Thyroid gland (tissue), 4 donors: ENCODE measurements at places on chromosomes 16 and 17.

- peak; percentile 95 for DNase-seq
These were observed 31.0 kb downstream of the HASPIN start for GRCh38 chr17:3754458-3755334.

- DNase-seq, result no peak
These were observed 31.2 kb downstream of the NFATC3 start for GRCh38 chr16:68116256-68116867.

DNA sequence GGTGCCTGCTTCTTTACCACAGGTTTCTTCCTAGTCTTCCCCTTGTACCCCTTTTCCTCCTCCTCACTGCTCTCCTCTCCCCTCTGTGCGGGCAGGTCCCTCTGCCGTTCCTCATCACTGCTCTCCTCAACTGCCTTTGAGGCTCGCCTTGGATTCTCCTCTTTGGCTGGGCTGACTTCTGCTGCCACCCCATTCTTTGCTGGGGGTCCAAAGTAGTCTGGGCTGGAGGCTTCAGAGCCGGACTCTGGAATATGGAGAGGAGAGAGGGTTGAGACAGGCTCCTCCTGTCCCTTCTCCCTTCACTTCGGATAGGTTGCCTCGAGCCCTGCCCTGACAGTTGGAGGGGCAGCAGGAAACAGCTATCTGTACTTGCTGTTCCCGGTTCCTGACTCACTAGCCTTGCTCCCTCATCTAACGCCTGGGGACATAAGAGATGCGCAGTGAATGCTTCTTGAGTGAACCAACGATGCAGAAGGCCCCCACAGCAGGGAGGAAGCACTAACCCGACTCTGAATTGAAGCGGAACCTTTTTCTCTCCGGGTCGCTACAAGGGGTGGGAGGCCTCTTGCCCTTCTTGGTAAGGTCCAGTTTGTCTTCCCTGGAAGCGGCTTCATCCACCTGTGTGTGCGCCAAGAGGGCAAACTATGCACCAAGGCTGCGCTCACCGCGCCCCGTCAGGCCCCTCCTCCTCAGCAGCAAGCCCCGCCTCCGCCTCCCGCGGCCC, 655 bp downstream of the HIRIP3 start:
- DNase-seq, result no peak

DNA sequence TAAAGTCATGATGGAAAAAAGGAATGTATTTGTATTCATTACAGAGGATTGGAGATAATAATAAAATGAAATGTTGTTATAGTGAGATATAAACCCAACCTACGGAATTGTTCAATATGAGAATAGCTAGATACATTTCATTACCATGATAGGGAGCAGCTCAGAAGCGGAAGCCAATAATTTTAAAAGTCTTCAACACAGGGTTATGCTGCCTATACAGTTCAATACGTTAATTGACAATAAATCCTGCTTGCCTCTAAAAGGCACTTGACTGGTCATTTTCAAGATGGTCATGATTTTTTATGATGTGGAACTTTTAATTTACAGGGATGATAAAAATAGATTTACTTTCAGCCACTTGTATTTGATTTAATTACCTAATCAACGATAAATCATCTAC, 506.8 kb downstream of the TMEM114 start:
- no peak for DNase-seq

DNA sequence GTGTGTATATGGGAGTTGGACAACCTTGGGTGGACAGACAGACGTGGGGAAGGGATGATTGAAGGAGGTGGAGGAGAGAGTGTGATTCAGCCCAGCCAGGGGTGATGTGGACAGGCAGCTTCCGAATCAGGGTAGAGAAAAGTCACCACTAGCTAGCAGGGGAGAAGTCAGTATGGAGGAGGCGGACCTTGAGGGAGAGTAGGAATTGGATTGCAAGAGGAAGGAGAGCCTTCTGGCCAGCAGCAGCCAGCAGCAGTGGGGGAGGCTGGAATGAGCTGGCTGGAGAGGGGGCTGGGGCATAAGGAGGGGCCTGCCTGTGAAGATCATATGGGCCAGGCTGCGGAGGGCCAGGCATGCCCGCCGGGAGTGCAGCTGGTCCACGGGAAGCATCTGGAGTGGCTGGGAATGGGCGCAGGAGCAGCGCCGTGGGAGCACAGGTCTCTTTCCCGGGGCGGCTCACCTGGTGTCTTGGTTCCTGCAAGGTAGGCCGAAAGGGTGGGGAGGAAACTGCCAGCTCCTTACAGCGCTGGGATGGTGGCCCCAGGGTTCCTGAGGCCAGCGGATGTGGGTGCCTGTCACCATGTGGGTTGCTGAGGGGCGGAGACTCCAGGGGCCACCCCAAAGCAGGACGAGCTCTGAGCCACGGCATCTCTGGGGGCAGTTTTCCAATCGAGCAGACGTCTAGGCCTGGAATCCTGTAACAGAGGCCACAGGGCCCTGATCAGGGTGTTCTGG, 235.3 kb downstream of the SEC14L1 start:
- no peak for DNase-seq

DNA sequence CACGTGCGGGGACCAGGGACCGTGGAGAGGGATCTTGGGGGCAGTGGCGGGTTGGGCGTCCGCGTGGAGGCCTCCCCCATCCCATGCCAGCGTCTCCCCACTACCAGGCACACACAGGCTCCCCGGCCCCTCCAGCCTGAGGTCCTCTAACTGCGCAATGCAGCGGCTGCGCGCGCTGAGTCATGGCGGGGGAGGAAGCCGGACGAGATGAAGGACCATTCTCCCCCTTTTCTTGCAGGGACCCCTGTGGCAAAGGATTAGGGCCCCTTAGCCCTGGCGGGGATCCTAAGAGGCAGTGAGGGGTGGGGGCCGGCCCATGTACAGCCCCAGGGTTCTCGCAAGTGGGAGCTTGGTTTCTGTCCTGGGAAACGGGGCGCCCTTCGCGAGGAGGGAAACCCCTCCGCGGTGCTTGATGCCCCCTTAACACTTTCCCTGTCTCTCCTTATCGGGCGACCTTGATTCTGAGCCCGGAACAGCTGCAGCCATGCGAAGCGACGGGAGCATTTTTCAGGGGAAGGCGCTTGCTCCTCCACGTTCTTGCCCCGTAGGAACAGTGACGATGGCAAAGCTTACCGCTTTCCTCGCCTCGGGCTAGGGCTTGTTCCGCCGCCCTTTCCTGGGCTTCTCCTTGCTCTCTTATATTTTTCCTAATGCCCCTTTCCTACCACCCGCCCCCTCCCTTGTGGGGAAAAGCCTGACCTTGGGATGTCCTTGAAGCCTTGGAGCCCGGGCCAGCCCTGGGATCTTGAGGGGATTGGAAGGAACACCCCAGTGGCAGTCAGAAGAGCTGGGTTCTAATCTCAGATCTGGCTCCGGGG, 592 bp downstream of the ALDOA start:
- DNase-seq, result no peak

GRCh38 chr17:78130437-78131101, at the start of gene TMC8:
TSS of gene TMC8 (plus strand) at chr17:78130771. CDS start at chr17:78131589, 818 bp downstream.
- no peak for DNase-seq

- no peak for DNase-seq
These were observed 11.0 kb downstream of the TUFM start for GRCh38 chr16:28834873-28835863.

- no peak for DNase-seq
These were observed 18.7 kb downstream of the TNS4 start for GRCh38 chr17:40482722-40483121.

GRCh38 chr16:495127-495748, 32.3 kb upstream of the CAPN15 start:
- peak; percentile 27 for DNase-seq

DNA sequence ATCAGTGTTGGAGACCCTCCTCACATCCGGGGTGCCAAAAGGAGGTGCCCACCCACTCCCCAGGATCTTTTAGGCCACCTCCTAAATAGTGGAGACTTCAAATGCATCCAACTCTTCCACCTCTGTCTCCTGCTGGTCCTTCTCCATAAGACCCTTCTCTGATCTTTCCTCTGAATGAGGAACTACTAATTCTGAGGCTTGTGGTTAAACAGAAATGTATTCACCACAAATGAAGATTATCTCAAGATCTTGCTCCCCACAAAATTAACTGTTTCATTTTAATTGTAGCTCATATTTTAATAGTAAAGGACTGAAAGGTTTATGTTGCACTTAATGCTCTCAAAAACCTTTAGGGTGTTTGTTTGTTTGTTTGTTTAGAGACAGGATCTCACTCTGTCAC, 34.1 kb downstream of the TLE7 start:
- DNase-seq, result no peak

DNA sequence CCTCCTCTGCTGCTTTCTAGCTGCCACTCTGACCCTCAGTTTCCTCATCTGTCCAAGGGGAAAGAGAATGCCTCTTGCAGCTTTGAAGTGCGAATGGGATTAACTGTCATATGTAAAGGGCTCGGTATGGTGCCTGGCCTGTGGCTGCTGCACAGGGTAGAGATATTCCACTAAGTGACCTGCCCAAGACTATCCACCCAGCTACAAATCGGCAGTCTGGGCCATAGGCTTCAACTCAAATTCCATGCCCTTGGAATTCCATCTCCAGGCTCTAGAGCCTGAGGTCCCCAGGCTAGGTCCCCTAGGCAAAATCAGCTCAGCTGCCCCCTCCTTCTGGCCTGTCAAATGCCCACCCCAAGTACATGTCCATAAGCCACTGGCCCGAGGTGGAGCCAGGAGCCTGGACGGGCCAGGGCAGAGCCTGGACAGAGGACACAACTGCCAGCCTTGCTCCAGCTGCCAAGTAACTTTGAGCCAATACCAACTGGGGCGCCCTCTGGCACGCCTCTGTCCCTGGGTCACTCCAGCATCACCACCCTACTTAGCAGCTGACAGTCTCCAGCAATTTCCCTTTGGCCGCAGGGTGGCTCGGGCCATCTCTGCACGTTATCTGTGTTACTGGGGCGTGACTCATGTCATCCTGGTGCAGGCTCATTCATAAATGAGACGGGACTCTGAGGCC, 57.2 kb downstream of the SDK2 start:
- DNase-seq, result no peak

DNA sequence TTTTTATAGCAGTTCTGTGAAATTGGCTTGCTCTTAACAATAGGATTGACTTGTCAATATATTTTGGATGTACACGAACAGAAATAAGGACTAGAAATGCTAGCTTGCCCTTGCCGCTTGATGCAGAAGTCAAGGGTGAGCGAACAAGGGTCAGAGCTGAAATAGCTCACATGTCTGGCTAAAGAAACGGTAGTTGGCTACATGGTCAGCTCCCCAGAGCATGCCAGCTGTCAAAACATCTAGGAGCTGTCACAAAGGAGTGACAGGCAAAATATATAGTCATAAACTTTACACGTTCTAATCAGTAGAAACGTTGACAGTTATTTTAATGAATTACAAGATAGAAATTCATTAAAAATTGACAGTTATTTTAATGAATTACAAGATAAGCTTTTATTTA, 2.9 kb upstream of the MEIOB start:
- DNase-seq, result no peak

- no peak for DNase-seq
These were observed 39.2 kb upstream of the TMC5 start for GRCh38 chr16:19378511-19378910.

DNA sequence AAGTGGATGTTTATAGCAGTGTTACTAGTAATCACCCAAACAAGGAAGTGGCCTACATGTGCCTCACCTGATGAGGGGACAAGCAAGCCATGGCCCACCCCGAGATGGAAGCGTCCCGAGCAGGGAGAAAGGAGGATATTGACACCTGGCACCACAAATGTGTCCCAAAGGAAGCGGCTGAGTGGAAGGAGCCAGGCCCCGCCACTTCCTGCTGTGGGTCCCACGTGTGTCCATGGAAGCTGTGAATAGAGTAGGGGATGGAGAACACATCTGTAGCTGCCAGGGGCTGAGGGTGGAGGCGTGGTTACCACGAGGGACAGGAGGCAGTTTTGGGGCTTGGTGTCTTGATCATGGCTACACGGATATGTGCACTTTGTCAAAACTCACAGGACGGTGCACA, 49.2 kb downstream of the KCNJ12 start:
- DNase-seq, result no peak

GRCh38 chr17:28334666-28335200, 539 bp downstream of the IFT20 start:
- DNase-seq, result no peak

GRCh38 chr16:51734220-51734619, 583.1 kb upstream of the SALL1 start:
- no peak for DNase-seq

- DNase-seq, result no peak
These were observed 57.2 kb upstream of the ZC3H18 start for GRCh38 chr16:88512728-88513696.

GRCh38 chr17:64161380-64162176, 31.6 kb upstream of the ERN1 start:
- no peak for DNase-seq

DNA sequence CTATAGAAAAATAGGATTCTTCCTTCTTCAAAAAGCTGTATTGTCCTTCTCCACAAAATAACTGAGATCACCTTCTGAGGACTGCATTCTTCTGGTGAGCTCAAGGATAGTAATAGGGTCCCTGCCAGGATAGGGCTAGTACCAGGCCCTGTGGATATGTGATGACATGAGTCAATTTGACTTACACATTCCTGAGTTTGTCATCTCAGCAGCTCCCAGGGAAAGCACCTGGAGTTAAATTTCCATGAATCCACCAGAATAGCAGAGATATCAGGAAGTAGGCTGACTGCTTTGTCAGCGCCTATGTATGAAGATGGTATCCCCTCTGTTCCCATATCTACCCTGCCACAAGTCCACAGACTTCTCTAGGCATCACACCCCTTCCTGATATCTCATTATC, 225.8 kb downstream of the PMP22 start:
- no peak for DNase-seq

GRCh38 chr16:20729141-20729540, 12.5 kb downstream of the THUMPD1 start:
- no peak for DNase-seq

DNA sequence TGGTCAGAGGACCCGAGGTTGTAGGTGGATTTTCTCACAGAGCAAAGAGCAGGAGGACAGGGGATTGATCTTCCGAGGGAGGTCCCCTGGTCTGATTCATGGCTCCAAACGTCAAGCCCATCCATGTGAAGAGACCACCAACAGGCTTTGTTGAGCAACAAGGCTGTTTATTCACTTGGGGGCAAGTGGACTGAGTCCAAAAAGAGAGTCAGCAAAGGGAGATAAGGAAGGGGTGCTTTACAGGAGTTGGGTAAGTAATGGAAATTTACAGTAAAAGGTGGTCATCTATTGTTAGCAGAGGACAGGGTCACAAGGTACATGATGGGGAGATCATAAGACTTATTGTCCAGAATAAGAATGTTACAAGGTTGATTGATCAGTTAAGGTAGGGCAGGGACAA, 2285.8 kb downstream of the TP53TG3F start:
- no peak for DNase-seq

- DNase-seq, result no peak
These were observed 31.2 kb downstream of the SREBF1 start for GRCh38 chr17:17805575-17805974.
